ENCODE measurements at places on chromosomes 1 and 21.

- no peak for DNase-seq
These were observed 600.5 kb downstream of the USP25 start for GRCh38 chr21:16330082-16330907.

- no peak for DNase-seq
These were observed 259.9 kb downstream of the HHIPL2 start for GRCh38 chr1:222288053-222288452.

DNA sequence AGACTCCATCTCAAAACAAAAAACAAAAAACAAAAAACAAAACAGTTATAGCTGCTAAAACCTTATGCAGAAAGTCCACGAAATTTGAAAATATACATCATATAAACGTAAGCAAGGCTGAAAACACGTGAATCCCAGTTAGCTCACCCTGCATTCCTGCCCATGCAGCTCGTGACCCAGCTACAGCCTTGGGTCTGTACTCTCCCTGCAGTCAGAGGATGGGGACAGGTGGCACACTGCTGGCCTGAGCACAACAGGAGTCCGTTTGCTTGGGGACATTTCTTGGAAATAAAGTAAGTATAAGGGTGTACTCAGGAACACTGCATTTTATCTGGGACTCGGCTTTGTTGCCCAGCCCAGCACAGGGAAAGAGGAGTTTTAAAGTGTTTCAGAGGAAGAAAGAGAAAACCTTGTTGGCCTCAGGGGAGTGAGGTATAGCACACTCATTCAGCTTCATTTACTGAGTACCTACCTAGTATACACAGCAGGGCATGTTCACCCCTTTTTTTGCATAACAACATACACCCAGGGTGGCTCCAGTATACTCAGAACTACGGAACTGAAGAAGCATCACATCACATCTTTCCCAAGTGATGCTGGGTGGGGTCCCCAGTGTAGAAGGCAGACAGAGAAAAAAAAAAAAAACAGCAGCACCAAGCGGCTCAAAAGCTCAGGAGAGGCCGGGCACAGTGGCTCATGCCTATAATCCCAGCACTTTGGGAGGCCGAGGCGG, 44.1 kb downstream of the CAPZB start:
- no peak for DNase-seq

- no peak for DNase-seq
These were observed 61.1 kb downstream of the UBE2T start for GRCh38 chr1:202280595-202280994.

DNA sequence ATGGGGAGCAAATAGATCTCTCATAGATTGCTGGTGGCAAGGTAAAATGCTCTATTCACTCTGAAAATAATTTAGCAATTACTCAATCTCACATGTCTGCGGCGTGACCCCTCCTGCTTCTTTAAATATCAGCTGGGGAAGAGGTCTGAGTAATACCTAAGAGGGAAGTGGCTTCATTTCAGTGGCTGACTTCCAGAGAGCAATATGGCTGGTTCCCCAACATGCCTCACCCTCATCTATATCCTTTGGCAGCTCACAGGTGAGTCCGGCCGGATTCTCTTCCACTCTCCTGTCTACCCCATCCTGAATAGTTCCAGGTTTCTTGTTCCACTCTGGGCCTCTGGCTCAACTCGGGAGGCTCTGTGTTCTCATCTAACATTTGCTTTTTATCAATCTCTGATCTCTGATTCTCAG, at the start of gene SLAMF7:
Gene SLAMF7, plus strand, starts transcription at position 150 of the 414 bp plus-strand sequence. Its CDS starts 55 bp downstream, at position 205.
- DNase-seq, result peak; percentile 10

DNA sequence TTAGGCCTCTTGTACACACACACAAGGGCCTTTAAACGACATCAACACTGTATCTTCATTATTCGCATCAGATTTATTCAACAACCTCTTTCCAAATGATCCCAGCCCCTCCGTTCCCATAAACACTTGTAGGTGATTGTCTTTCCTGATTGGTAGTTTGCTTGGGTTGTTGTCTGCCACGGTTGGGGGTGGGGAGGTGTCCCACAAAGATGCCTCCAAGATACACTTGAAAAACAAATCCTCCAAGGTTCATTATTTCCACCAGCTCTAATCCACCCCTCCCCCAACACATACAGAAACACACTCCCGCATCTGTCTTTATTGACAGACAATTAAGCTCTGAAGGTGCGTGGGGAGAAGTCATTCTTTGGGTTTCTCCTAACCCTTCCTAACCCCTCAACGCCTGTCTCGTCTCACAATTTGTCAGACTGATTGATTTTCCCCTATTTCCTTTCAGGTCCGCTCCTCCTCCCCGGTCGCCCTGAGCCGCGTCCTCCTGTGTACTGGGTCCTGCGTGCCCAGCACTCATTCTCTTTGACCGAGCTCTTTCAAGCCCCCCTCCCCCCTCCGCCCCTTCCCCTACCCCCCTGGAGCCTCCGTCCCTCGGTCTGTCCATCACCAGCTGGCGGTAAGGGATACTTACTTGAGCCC, 1.4 kb downstream of the WDR26 start:
- DNase-seq, result peak; percentile 26

DNA sequence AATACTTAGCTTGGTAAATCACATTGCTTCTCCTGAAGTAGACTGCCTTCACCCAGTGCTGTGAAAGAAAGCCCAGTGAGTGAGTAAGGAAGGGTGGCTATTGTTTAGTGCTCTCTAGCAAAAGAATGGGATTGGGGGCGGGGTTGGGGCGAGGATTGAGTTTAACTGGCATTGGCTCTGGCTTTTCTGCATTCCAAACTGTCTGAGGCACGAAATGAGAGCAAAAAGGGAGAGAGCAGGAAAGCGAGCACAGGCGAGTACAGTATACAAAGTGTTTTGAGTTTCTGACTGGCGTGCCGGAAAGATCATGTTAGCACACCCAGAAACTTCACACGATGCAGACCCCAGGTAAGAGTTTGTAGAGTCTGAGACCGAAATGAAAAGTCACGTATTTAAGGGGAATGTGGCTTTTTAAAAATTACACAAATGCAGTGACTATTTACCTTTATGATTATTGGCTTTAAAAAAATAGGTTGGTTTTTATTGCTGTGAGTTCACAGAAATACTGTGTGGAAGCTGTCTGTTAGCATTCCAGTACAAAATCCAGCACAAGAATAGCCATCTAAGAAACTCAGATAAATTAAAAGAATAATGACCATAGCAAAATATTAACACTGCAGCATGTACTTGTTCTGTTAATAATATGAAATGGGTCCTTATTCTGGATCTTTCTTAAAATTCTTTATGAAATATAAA, 155.4 kb downstream of the CLEC20A start:
- no peak for DNase-seq

GRCh38 chr1:54581621-54582035, 33.6 kb downstream of the ACOT11 start:
- DNase-seq, result no peak

- DNase-seq, result peak; percentile 8
These were observed 2.4 kb upstream of the NAV1 start for GRCh38 chr1:201536558-201536957.

- DNase-seq, result no peak
These were observed 257.1 kb downstream of the BRINP2 start for GRCh38 chr1:177427811-177428210.

GRCh38 chr21:27681038-27681437, 714.1 kb upstream of the ADAMTS5 start:
- DNase-seq, result no peak

GRCh38 chr1:220655509-220655908, 34.7 kb upstream of the C1orf115 start:
- DNase-seq, result no peak

DNA sequence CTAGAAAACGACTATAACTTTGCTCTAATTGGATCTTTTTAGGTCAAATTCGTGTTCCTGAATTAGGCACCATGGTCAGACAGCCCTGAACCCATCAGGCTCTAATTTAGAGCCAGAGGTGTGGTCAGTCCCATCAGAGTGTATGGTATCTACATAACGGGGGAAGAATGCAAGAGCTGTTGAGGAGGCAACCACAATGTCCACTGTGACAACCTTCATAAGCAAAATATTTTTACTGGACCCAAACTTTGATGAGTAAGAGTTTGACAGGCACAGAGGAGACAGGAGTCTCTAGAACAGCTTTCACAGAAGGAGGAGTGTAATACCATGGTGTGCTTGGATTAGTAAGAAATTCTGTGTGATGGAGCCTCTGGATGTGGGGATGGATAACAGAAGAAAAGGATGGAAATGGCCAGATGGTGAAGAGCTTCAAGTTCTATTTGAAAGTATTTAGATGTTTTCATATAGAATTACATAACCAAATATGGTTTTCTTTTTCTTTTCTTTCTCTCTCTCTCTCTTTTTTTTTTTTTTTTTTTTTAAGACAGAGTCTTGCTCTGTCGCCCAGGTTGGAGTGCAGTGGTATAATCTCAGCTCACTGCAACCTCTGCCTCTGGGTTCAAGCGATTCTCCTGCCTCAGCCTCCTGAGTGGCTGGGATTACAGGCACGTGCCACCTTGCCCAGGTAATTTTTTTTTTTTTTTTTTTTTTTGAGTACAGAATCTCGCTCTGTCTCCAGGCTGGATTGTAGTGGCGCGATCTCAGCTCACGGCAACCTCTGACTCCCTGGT, 24.9 kb downstream of the UBE2U start:
- no peak for DNase-seq

GRCh38 chr1:220527908-220528678, at the start of gene MARK1:
Gene MARK1, plus strand, starts transcription at chr1:220528136. Its CDS starts 687 bp downstream, at chr1:220528823.
- no peak for DNase-seq

- DNase-seq, result peak; percentile 71
These were observed 1.4 kb upstream of the UBXN10 start for GRCh38 chr1:20184481-20184900.

DNA sequence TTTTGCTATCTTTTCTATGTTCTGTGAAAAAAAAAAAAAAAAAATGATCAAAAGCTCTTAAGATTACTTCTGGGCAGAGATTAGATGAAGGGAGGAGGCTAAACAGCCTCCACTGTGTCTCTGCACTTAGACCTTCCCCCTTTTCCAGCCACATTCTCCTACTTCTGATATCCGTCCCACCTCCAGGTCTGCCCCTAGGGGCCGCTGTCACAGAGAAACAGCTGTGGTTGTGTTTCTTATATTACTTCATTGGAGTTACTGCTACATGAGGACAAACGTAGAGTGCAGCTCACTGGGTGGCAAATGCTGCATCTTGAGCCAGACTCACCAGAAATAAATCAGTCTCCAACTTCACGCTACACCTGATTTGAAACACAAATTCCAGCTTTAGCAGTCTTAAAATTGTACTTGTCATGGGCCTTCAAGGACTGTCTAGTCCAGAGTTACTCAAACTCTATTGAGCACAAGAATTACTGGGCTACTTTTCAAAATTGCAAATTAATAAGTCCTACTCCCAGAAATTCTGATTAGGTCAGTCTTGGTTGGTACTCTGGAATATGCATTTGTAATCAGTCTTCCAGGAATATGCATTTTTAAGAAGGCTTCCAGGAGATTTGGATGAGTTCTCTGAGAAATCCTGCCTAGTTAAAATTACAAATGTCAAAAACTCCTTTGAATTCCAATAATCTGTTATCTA, 125.2 kb upstream of the PTBP2 start:
- DNase-seq, result peak; percentile 24

- DNase-seq, result no peak
These were observed 103.8 kb downstream of the LRRC7 start for GRCh38 chr1:69671363-69672010.

DNA sequence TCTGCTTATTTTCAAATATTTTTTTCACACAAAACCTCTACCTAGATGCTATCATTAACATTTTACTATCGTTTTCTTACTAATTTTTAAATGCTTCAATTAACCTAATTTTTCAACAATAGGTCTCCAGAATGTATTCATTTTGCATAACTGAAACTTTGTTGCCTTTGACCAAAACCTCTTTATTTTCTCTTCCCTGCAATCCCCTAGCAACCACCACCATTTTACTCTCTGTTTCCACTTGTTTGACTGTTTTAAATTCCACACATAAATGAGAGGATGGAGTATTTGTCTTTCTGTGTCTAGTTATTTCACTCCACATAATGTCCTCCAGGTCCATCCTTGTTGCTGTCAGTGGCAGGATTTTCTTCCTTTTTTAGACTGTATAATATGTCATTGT, 9.5 kb upstream of the F13B start:
- DNase-seq, result no peak

GRCh38 chr1:244834543-244835275, 749 bp upstream of the COX20 start:
- DNase-seq, result no peak

DNA sequence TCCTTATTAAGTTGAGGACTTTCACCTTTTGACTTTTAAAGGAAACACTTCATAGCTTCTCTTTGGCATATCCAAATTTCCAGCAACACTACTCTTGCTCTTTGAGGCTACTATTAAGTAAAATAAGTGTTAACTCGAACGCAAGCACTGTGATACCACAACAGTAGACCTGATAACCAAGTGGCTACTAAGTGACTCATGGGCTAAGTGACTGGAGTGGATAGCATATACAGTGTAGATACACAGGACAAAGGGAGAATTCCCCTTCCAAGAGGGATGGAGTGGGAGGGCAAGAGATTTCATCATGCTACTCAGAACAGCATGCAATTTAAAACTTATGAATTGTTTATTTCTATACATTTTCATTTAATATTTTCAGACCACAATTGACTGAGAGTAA, 9.8 kb upstream of the KCNA3 start:
- no peak for DNase-seq

GRCh38 chr1:114758256-114758832, 560 bp upstream of the CSDE1 start:
- no peak for DNase-seq

GRCh38 chr1:109787211-109787844, 23.6 kb upstream of the EPS8L3 start:
- no peak for DNase-seq

DNA sequence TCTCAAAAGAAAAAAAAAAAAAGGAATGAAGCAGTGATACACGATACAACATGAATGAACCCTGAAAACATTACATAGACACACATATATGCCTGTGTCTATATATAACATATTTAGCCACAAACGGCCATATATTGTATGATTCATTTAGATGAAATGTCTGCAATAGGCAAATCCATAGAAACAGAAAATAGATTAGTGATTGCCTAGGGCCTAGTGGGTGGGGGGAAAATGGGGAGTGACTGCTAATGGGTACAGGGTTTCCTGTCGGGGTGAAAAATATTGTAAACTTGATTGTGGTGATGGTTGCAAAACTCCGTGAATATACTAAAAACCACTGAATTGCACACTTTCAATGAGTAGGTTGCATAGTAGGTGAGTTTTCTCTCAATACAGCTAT, 6.0 kb upstream of the H6PD start:
- no peak for DNase-seq

DNA sequence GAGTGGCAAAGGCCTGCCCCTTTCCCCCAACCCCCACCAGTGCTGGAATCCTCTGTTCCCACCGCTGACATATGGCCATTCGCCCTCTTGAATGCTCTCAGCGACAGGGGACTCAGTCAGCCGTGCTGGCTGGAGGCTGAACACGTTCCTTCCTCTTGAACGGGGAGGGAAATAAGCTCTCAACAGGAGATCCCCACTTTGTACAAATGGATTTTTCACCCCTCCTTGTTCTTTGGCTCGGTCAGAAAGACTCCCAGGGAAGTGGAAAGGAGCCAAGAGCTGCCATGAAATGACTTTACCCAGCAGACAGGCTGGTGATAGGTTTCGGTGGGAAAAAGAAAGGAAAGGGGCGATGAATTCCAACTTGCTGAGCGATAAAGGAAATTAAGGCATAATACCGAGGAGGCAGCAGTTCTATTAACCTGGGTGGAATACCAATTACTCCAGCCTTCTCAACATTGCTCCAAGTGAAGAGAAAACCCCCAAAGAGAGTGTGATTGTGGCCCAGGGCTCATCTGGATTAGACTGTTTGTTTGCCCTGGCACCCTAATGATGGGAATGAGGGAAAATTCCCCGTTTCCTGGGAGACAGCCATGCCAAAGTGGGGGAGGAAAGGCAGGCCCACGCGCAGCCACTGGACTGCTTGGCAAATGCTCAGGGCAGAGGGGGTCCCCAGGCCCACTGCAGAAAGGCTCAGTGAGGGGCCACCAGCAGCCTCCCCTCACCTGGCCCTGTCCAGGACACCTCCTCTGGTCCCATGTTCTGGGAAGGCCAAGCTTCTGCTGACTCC, 23.9 kb downstream of the LRP8 start:
- DNase-seq, result no peak
